Stimulated activated CD4-positive, alpha-beta T cell treated with anti-CD3 and anti-CD28 coated beads, Interleukin-15, amount 100 ng/mL, for 48 hours (primary cell): ENCODE measurements at places on chromosomes 7 and 10.

GRCh38 chr10:106506526-106507283, 657.8 kb downstream of the SORCS1 start:
- no peak for DNase-seq

DNA sequence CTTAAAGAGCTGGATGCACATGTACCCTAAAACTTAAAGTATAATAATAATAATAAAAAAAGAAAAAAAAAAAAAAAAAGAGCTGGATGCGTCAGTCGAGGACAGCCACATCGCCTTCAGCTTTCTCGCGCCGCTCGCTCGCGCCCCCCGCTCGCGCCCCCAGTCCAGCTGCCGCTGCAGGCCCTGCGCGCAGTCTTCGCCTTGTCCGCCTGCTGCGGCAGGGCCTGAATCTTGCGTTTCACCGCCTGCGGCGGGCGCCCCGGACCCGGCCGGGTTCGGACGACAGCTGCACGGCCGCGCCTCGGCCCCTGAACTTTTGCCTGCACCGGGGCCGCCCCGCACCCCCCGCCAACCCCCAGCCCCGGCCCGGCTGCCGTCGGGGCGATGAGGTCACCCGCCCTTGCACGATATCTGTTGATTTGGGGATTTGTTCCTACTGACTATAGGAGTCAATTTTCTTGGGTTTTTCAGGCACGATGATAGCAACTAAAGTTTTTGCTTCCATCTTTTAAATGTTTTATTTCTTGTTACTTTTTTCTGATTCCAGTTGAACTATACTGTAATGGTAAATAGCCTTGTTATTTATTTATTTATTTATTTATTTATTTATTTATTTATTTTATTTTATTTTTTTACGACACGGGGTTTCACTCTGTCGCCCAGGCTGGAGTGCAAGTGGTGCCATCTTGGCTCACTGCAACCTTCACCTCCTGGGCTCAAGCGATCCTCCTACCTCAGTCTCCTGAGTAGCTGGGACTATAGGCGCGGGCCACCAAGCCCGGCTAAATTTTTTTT, 33.5 kb upstream of the CPN1 start:
- no peak for DNase-seq

DNA sequence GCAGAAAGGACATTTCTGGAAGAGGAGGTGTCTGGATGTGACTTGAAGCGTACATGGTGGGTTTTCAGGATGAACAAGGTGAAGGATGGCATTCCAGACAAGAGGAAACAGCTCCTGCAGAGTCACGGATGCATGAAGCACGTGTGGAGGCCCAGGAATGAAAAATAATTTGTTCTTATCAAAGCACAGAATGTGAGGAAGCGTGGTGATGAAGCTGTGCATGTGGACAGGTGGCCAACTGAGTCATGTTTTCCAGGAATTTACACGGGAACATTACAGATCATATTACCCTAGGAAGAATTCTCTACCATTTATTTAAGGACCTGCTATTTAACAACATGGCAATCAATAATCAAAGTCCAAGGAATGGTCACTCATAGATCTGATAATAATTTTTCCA, 413.2 kb upstream of the KLF6 start:
- DNase-seq, result no peak

GRCh38 chr7:117250801-117251200, 72.1 kb downstream of the WNT2 start:
- DNase-seq, result no peak

DNA sequence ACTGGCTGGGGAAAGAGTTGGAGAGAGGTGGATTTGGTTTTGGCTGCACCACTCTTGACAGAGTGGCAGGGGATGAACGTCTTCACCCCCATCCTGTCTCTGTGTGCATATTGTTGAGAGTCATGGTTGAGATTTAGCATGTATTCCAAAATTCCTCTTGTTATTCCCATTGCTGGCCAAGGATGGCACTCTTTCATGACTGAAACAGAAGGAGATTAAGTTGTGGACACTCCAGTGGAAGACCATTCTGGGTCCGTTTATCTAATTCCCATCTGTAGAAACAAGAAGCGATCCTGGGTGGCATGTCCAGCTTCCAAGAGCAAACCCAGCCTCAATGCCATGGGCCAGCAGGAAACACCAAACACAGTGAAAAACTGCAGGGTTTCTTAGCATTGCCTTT, 469.0 kb upstream of the IGFBP3 start:
- DNase-seq, result no peak

- no peak for DNase-seq
Measured at GRCh38 chr10:101224060-101224909, 5.0 kb downstream of the LBX1 start.

- DNase-seq, result no peak
Measured at GRCh38 chr7:30920584-30921539, 9.2 kb downstream of the AQP1 start.

GRCh38 chr10:7933262-7933661, 115.0 kb downstream of the TAF3 start:
- DNase-seq, result no peak

DNA sequence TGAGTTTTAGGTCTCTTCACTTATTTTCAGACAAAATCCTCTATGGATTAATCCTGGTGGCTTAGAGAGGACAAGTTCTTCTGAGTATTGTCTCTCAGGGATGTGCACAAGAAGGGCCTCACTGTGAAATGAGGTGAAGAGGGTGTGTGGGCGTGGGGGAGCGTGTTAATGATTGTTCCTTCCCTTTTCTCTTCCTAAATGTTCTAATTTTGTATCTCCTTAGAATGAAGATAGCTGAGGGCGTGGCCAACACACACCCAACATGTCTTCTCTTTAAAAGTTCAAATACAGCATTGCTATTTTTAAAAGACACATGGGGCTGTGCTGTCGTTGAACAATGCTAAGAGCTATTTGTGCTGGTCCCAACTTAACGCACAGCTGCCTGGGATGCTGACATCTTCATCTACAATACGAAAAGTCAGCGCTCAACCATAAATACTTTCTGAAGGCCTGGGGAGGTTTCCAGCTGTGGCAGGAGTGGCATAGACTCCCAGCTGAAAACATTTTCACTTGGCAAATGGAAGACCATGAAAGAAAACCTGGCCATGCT, 135.9 kb downstream of the JCAD start:
- no peak for DNase-seq

GRCh38 chr7:6268023-6268900, 4.2 kb downstream of the CYTH3 start:
- DNase-seq, result no peak

- DNase-seq, result no peak
Measured at GRCh38 chr7:28678431-28678965, 266.2 kb downstream of the CREB5 start.
